Right cardiac atrium (tissue), 5 donors: ENCODE measurements at places on chromosomes 4 and X. TPM values are rescaled to one million over a fixed set of nuclear protein-coding genes. Genes with fewer than 3 reads are reported as not detected.

The CT55 gene
- not detected for total RNA-seq

The PPP2R2C gene
- 7.2 TPM for total RNA-seq

The EXOC1L gene
- total RNA-seq = not detected

The FAM47C gene
- total RNA-seq = not detected

The SH3RF1 gene
- 16.7 TPM for total RNA-seq

The SLC25A14 gene
- 6.5 TPM for total RNA-seq
